ENCODE measurements at places on chromosomes 12 and 14.

DNA sequence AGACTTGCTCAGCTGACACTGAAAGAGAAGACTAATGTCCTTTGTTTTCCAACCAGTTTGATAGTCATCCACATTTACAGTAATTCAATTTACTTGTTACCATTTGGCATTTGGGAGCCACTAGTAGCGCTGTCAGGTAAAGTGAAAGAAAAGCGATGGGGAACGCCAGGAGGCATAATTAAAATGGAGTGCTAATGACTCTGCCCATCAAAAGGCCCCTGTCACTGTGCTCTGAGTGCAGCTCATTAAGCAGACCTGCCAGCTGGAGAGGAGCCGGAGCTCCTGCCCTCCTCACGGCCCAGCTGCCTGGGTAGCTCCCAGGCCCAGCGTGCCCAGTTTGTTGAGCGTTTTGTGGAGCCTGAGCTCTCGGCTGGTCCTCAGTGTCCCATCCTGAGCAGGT is 463.6 kb upstream of the CCDC196 start:
- DNase-seq: no peak

GRCh38 chr14:63962906-63963305 is 110.1 kb downstream of the SYNE2 start:
- DNase-seq: no peak

GRCh38 chr12:132268674-132269073 is 60.7 kb downstream of the GALNT9 start:
- no peak for DNase-seq

DNA sequence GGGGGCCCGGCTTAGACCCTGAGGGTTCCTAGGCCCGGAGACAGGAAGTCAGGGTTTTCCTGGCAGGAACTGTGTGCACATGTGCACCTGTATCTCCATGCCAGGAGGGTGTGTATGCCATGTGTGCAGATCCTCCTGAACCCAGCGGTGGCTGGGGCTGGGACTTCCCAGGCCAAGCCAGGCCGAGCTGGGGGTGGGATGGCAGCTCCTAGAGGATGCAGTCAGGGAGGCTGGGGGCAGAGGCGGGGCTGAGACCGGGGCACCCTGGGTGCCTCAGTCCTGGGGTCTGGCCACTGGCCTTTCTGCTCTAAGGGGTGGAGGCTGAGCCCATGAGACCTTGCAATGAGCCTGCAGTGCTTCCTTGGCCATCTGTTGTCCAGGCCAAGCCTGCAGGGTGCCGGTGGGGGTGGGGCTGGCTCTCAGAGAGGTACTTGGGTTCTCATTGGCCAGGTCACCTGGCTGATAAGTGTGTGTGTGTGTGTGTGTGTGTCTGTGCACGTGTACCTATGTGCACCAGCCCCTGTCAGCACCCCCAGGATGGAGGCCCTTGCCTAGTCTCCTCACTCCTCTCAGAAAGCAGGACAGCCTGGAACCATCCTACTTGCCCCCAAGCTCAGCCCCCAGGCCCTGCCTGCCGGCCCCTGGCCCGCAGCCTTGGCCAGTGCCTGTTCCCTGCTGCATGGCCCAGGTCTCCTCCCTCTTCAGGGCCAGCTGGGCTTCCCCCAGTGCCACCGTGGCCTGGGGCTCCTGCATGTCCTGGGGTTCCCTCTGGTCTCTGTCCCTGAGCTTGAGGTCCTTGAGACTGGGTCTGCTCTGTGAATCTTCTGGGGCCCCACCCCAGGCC is 10.6 kb upstream of the TNFAIP2 start:
- no peak for DNase-seq

DNA sequence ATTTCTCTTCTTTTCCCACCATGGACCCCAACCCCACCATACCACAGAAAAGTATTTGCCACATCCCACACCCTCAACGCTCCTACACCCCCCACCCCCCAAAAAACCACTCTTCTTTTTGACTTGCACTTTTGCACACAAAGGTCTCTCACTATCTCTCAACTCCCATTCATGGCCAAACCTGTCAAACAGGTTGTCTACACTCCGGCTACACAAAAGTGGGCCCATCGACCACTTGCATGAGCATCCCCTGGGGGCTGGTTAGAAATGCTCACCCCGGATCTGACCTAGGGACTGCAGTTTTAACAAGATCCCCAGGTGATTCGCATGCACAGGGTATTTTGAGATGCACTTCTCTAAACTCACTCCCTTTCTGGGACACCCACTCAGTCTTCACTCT is 248.2 kb downstream of the DPF3 start:
- no peak for DNase-seq

DNA sequence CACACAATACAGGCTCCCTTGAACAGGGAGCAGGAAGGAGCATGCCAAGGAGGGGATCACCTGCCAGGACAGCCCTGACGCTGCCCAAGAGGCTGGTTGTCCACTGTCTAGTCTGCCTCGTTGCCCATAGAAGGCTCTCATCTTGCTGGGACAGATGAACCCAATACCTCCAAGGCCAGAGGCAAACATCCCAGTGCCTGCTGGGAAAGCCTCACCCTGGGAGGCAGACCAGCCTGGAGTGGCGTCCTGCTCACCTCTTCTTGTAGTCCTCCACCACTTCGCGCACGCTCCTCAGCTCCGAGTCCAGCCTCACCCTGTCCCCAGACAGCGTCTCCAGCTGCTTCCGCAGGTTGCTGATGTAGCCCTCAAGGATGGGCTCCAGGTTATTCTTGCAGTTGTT is 2.4 kb downstream of the KRT73 start:
- no peak for DNase-seq

GRCh38 chr12:96427269-96427729 is 27.1 kb upstream of the CDK17 start:
- DNase-seq: no peak

DNA sequence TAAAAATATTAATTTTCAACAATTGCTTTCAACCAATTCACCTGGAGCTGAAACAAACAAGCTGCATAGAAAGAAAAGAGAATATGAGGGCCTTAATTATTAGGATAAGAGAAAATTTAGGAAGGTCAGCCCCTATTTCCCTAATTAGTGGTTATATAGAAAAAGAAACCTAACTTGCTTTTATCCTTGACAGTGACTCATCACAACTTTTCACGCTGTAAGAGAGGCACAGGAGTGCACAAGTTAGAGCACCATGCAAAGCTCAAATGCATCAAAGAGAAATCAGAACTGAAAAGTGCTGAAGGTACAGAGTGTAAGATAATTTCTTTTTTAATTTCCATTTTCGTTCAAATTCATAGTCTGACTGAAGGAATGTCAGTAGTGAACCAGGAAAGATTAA is 4.7 kb downstream of the CLEC4D start:
- DNase-seq: no peak

DNA sequence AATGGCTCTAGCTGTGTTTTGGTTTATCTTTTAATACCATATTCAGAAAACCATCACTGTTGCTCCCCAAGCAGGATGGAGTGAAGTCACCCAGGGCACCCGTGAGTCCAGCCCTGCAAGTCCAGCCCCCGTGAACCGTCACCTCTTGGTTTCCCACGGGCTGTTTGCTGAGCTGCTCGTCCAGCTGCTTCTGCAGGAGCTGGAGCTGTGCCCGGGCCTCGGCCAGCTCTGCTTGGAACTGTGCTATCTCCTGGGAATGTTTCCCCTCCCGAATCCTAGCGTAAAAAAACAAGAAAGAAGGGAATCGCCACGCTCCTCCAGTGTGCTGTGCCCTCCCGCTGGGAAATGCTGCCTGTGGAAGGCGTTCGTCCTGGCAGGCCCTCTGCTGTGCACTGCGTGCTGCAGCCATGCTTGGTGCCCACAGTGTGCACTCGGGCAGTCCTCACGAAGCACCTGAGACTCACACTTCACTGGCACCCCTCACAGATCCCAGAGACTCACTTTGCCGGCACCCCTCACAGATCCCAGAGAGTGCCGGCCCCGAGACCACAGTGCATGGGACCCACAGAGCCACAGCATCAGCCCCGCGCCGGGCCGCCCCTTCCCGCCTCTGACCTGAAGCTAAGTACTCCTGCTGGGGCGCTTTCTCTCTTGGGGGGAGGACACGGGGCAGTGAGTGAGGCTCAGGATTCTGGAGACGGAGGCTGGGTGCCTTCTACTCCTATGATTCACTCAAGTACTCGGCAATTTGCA is 15.4 kb upstream of the ANKLE2 start:
- DNase-seq: no peak

DNA sequence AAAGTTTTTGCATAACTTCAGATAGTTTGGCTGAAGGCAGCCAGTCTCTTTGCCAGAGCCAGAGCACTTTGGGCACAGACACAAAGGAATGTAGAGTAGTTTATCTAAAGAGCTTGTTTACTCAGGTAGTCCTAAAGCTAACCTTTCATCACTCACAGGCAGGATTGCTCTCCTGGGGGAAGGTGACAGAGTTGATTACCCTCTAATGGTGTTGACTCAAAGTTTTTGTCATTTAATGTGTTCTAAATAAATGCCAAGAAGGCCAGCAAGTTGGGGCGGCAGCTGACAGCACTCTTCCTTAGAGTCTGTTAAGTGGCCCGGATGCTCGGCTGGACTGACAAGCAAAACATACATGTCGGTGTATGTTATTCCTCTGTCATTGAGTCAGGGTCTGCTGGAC is 9.3 kb upstream of the TAS2R46 start:
- no peak for DNase-seq

GRCh38 chr14:46063872-46064271 is 587.7 kb downstream of the RPL10L start:
- DNase-seq: no peak

- peak; percentile 94 for DNase-seq
These were observed 15.2 kb downstream of the RASSF3 start for GRCh38 chr12:64625243-64626077.

GRCh38 chr12:12704593-12705230 is 8.7 kb upstream of the GPR19 start:
- DNase-seq: peak; percentile 86

Measured in NB4 (cell line).